HEK293T (cell line): ENCODE measurements at places on chromosomes 6 and 20.

DNA sequence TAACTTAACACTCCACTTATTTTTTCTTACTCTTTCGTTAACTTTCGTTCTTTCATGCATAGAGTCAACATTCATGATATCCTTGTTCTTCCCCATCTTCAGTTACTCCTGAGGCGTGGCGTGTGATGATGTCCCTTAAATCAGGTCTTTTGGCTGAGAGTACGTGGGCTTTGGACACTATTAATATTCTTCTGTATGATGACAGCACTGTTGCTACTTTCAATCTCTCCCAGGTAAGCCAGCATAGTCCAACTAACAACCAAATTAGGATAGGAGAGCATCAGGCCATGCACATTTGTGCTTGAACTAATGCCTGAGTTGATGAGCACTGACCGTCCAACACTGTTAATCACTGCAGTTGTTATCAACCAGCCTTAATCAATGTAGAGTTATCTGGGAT is 119.6 kb downstream of the TMEM242 start:
- DNase-seq, result no peak

DNA sequence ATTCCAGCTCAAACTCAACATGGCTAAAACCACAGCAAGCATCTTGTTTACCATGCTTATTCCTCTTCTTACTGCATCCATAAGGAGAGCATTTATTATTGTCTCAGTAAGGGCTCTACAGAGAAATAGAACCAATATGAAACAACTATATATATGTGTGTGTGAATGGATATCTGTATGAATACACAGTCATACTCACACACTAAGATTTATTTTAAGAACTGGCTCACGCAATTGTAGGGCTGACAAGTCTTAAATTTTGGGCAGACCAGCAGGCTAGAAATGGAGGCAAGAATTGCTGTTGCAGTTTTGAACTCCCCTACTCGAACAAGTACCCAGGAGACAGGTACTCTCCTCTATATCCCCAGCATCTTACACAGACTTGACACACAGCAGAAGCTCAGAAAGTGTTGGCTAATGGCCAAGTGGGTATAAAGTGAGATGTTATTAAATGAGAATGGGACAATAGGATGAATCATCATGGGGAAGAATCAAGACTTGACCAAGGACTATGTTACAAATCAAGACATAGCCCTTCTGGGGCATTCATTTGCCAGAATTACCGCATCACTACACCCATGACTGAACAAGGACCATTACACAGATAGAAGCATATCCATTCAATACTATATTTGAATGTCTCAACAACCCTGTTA is 13.0 kb downstream of the ZHX3 start:
- DNase-seq, result no peak

- DNase-seq, result no peak
These were observed 9.4 kb downstream of the CDK5RAP1 start for GRCh38 chr20:33391722-33392415.

- DNase-seq, result peak; percentile 56
These were observed 108.1 kb downstream of the BCKDHB start for GRCh38 chr6:80214436-80215022.

DNA sequence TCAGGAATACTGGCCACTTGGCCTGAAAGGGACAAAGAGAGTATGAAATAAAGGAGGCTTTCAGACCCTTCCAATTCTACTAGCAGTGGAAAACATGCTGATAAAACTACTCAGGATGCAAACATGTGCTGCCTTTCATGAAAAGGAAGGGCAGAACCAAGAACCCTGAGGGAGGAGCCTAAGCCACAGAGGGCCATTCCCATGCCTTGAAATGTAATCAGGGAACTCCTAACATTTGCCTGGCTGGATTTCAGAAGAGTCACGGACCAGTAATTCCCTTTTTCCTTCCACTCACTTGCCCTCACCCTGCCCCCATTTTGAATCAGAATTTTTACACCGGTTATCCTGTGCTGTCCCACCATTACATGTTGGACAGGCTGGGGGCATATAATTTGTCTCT is 116.2 kb downstream of the LAMP5 start:
- DNase-seq, result no peak

DNA sequence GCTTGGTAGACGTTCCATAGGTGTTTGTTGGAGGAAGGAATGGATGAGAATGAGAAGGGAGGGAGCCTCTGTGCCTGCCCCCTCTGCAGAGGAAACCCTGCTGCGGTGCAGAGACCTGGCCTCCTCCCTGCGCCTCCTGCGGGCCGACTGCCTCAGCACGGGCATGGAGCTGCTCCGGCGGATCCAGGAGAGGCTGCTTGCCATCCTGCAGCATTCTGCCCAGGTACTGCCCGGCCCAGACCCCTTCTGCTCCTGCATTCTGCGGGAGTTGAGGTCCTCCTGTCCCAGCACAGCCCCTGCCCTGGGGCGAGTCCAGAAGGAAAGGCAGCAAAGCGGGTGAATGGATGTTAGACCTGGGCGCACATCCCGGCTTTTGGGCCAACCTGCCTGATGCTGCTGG is 6.1 kb downstream of the DNPH1 start:
- DNase-seq, result no peak

DNA sequence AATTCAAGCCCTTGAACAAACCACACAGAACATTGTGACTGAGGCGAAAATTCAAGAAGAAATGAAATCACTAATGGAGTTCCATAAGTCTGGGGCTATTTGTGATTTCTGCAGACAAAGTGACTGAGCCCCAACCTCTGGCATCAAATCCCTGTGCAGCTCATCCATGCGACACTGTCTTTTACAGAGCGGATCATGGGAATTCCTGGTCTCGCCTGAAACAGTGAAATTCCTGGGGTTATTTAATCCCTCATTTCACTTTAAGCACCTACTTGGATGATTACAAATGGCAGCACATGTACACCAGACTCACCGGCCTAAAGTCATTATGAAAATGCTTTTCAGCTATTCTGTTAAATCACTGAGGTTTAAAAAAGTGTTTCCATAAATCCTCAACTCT is 102.4 kb upstream of the CDH4 start:
- DNase-seq, result no peak

DNA sequence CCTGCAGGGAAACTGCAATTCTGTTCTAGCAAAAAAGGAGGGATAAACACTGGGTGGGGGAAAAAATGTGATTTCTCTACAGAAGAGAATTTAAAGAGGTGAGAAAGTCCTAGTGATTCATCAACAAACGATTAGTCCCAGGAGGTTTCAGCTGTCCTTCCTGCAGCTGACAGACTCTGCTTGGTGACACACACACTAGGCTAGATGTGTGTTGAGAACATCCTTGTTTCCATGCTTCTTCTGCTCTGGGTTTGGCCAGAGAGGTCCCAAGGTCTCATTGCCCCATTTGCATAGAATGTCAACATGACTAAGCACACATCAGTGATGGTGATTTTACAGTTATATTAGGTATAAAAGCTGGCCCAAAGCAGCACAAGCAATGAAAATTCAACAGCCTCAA is 258.3 kb downstream of the NFATC2 start:
- DNase-seq, result no peak

DNA sequence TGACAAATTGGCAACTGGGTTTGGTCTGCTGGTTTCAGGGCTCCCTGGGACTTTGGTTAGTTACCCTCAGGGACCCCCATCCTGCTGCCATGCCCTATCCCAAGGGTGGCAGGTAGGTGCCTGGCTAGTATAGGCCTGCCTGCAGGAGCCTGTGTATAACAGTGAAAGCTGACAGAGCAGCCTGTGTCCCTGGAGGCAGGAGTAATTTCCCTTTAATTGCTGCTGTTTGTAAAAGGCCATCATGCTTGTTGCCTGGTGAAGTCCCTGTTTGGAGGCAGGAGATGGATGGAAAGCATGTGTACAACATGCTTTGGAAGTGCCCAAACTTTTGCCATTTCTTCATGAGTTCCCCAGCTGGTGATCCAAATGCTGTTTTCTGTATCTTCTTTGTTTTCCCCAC is 30.1 kb downstream of the CMTR1 start:
- DNase-seq, result no peak

DNA sequence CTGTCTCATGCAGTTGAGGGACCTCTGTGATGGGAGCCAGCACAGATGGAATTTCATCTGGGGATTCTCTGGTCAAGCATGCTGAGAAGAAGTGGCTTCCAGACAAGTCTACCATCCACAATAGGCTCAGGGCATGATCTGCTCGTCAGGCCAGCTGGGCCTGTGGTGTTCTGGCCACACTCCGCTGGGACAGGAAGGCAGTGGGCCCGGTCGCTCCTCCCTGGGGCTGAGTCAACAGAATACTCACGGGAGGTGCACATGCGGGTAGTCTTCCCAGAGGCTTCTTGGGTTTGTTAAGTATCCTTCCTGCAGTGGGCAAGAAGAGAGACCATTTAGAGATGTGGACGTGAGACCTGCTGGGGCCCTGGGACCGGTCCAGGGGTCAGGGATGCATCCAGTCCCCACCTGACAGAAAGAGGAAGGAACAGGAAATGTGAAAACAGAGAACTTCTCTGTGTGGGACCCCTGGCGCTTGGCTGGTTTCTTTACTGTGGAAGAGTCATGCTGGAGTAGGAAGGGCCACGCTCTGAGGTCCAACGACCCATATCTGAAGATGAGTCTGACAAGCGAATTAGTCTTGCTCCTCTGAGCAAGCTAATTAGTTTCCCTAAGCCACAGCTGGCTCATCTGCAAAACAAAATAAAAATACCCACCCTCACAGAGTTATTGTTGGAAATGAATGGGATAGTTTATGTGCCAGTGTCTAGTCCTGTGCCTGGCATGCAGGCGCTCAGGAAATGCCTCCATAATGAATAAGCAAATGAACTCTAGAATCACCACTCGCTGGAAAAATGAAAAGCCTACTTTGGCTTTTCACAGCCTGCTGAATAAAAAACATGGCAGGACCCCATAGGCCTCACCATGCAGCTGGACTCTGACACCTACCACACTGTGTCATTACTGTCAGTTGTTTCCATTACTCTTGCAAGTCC is 67.3 kb downstream of the TRAM2 start:
- no peak for DNase-seq

- no peak for DNase-seq
These were observed 37.2 kb downstream of the ELOVL5 start for GRCh38 chr6:53311586-53311935.

DNA sequence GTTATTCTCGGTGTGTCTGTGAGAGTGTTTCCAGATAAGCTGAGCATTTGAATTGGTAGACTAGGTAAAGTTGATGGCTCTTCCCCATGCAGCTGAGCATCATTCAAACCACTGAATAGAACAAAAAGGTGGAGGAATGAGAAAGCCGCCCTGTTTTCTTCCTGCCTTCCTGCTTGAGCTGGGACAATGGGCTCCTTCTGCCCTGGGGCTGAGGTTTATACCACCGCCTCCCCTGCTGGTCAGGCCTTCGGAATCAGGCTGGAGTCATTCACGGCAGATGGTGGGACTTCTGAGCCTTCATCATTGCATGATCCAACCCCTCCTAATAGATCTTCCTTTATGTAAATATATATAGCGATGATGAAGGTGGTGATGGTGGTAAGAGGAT is 124.9 kb downstream of the ANKRD60 start:
- no peak for DNase-seq

DNA sequence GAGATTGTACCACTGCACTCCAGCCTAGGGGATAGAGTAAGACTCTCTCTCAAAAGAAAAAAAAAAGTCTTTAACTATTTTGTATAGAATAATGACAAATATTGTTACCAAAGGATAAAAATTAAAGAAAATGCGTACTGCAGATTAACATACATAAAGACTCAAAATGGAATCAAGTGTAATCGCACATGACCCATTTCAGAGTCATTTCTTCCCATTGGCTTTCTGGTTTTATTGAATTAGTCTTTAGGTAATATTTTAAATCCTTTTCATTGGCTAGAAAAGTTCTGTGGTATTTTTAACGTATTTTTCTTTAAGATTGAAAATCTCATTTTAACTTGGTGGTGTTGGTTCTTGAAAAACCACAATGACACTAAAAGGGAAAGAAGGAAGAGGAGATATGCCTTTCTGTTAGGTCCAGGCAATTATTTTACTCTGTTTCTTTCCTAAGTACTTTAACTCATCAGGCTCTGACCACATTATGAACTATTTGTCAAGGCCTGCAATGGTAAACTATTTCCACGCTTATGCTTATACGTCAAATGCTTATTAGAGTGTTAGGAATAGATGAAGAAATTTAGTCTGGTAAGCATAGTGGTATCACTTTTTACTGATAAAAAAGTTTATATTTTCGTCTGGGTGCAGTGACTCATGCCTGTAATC is 52.3 kb downstream of the PLEKHG1 start:
- no peak for DNase-seq

GRCh38 chr6:144194293-144194810 is 44.0 kb downstream of the STX11 start:
- DNase-seq, result no peak

DNA sequence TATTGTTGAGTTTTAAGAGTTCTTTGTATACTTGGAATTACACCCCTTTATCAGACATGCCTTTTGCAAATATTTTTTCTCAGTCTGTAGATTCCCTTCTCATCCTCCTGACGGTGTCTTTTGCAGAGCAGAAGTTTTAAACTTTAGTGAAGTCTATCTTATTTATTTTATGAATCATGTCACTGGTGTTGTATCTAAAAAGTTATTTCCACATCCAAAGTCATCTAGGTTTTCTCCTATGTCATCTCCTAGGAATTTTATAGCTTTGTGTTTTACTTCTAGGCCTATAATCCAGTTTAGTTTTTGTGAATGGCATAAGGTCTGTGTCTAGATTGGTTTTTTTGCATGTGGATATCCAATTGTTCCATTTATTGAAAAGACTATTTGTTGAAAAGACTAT is 271.3 kb downstream of the KIF16B start:
- no peak for DNase-seq

- no peak for DNase-seq
These were observed 140.6 kb downstream of the MTHFD1L start for GRCh38 chr6:151005896-151006632.

GRCh38 chr6:124604719-124605118 is 357.5 kb upstream of the RNF217 start:
- DNase-seq, result no peak

DNA sequence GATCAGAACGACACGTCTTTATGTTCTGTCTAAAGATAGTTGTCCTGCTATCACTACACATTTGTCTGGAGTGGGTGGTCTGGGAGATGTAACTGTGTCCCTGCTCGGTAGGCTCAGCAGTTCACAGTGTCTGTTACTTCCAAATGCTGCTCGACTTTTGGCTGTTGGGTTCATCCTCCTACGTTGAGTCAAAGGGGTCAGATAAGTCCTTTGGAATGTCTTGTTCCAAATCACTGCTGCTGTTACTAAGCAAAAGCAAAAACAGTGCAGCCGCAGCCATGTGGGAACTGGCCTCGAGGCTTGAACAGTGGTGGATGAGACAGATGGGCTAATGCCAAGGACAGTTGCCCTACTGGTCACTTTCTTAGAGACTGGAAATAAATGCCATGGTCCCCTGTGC is 272.2 kb upstream of the MAP3K7 start:
- DNase-seq, result no peak
